Psoas muscle (tissue), 8 donors: ENCODE measurements at places on chromosomes 4 and X. TPM values are rescaled to one million over a fixed set of nuclear protein-coding genes. Genes with fewer than 3 reads are reported as not detected.
A peak's percentile ranks its signal among the peaks of the same experiment; 100 is the strongest.

Gene RELL1
- polyA plus RNA-seq, result 2.9 TPM

Gene CACNA1F
- polyA plus RNA-seq, result not detected

Gene MED14
- polyA plus RNA-seq, result 10.7 TPM

Gene RNF175
- polyA plus RNA-seq, result not detected

Gene HS6ST2
- polyA plus RNA-seq, result 0.48 TPM

Gene MAOA
- 67.8 TPM for polyA plus RNA-seq

DNA sequence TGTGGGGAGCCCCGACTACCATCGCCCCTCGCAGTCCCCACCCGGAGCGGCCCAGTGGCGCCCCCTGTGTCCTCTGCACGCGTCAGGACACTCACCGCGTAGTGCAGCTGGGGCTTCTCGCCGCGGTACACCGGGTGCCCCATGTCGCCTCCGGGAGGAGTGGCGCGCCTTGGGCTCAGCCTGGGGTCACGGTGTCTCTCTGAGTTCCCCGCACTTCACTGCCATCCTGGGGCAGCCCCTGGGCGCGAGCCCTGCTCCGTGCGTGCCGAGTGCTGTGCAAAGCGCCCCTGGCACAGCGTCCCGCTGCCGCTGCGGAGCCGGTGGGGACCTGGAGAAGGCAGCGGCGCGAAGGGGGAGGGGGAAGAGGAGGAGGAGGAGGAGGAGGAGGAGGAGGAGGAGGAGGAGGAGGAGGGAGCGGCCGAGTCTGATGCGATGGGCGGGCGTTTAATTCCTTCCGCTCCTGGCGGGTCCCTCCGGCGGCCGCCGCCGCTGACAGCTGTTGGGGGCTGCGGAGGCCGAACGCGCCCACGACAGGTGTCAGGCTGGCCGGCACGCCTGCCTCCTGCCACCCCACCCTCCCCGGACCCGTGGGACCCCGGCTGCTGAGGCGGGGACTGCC is 134.3 kb downstream of the AMELX start:
- peak overlapping the region; percentile 46 for H3K27ac ChIP-seq
- H3K36me3 ChIP-seq, result no peaks in the 10 kb centered on the region
- H3K4me1 ChIP-seq, result no peaks in the 10 kb centered on the region
- peaks cover 11% of the 10 kb centered on the region for H3K27me3 ChIP-seq
- peak; percentile 79 for DNase-seq

DNA sequence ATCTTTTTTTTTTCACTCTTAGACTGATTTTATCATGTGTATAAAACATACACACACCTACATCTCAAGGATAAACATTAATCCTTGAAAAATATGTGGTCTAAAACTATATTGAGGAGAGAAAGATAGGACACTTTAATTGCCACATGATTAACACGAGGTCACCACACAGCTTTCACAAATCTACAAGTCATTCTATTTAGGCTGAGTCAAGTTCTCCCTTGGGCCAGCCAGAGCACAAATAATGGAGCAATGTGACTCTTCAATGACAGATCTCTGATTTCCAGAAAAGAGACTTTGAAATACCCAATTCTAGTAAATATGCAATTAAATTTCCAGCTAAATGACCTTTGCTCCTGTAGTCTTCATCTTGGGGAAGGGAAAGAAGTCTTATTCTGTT is 12.9 kb upstream of the ADH4 start:
- H3K27ac ChIP-seq, result no peak overlapping the region
- no peaks in the 10 kb centered on the region for H3K36me3 ChIP-seq
- no peaks in the 10 kb centered on the region for H3K4me1 ChIP-seq
- no peaks in the 10 kb centered on the region for H3K27me3 ChIP-seq
- no peak for DNase-seq

GRCh38 chrX:13471269-13471668 is 98.1 kb upstream of the EGFL6 start:
- H3K4me1 ChIP-seq, result no peaks in the 10 kb centered on the region
- no peak for DNase-seq
- H3K27ac ChIP-seq, result no peak overlapping the region
- H3K4me3 ChIP-seq, result no peak overlapping the region
- no peaks in the 10 kb centered on the region for H3K36me3 ChIP-seq

GRCh38 chr4:2794486-2795299 is 1.8 kb downstream of the SH3BP2 start:
- peak overlapping the region; percentile 36 for H3K27ac ChIP-seq
- H3K36me3 ChIP-seq, result no peaks in the 10 kb centered on the region
- H3K4me1 ChIP-seq, result peaks cover 25% of the 10 kb centered on the region
- no peaks in the 10 kb centered on the region for H3K27me3 ChIP-seq

- H3K27me3 ChIP-seq, result no peaks in the 10 kb centered on the region
- no peak overlapping the region for H3K27ac ChIP-seq
- no peak for DNase-seq
- no peak overlapping the region for H3K4me3 ChIP-seq
These were observed 9.3 kb downstream of the FGFBP2 start for GRCh38 chr4:15953625-15954024.

- DNase-seq, result no peak
- no peaks in the 10 kb centered on the region for H3K4me1 ChIP-seq
- H3K27me3 ChIP-seq, result peaks cover 1% of the 10 kb centered on the region
- H3K4me3 ChIP-seq, result no peak overlapping the region
- no peaks in the 10 kb centered on the region for H3K36me3 ChIP-seq
- H3K27ac ChIP-seq, result no peak overlapping the region
These were observed 41.3 kb upstream of the CRMP1 start for GRCh38 chr4:5933996-5934831.

DNA sequence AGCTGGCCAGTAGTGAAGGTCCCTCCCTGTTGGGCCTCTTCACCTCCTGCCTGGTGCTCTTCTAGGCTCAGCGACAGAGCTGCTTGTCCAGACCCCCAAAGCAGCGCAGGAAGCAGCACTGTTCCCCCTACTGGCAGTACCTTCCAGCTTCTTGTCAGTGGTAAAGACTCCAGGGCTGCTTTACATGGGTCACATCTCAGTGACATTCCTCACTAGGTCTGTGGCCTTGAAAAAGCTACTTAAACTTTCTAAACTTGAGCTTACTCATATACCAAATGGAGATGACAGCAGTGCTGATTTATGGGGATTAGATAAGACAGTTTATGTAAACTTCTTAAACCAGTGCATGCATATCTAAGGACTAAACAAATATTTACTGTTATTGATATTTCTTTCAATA is 117.3 kb downstream of the FAT4 start:
- no peak overlapping the region for H3K27ac ChIP-seq
- no peak for DNase-seq
- no peak overlapping the region for H3K4me3 ChIP-seq
- no peaks in the 10 kb centered on the region for H3K4me1 ChIP-seq
- no peaks in the 10 kb centered on the region for H3K27me3 ChIP-seq

DNA sequence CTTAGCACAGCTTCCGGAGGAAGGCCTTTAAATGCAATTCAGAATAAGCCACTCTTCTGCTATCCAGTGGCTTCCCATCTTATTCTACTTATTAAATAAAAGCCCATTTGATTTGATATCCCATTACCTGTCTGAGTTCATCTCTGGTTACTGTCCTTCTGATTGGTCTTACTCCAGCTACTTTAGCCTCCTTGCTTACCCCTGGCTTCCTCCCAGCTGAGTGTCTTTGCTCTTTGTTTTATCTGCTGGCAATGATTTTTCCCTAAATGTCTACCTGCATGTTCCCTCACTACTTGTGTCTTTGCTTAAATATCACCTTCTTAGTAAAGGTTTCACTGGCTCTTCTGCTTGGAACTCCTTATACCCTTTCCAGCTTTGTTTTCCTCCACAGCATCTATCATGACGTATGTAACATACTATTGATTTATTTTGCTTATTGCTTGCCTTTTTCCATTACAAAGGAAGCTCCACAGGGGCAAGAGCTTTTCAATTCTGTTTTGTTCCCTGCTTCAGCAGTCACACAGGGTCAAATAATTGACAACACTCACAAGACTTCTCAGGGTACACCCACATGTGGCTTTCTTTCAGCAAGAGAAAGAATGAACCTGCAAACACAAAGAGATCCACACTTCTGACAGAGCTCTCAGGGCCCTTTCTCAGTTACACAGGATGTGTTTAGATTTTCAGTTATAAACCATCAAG is 63.8 kb downstream of the TBC1D19 start:
- no peak for DNase-seq
- H3K27ac ChIP-seq, result no peak overlapping the region
- H3K4me1 ChIP-seq, result no peaks in the 10 kb centered on the region
- H3K4me3 ChIP-seq, result no peak overlapping the region

DNA sequence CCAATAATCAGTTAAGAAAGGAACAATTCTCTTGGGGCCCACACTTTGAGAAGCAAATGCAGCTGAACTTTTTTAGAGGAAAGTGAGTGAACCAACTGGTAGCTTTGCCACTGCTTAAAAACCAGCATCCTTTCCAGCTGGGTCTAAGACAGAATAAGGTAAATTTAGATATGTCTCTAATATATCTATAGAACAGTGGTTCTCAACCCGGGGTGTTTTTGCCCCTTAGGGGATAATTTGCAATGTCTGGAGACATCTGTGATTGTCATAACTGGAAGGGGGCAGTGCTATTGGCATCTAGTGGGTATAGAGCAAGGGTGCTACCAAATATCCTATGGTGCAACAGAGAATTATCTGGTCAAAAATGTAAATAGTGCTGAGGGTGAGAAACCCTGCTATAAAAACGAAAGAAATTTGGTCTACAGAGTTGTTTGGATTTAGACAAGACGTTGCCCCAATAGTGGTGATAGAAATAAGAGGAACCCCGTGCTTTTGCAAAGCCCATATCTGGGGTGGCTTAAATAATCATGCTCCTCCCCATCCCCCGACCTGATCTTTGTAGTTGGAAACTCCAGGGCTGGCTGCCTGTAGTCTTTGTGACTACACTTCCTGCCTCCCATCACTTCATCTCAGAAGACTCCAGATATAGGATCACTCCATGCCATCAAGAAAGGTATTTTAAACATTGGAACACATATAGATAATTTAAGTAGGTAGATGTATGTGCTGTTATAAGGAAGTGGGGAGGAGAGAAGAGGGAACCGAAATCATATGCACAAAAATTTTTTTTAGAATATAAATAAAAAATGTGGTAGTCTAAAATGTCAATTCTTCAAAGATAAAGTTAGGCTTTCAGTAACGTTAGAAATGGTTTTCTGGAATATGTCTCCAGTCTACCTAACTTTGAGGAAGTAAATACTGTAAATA is at the start of gene TLR7:
Gene TLR7 (plus strand): TSS at position 622 of the 927 bp plus-strand sequence. CDS start 507 bp downstream, outside the sequence.
- H3K4me3 ChIP-seq, result no peak within 1 kb of the TSS
- H3K4me1 ChIP-seq, result no peaks in the 10 kb centered on the region
- H3K27ac ChIP-seq, result no peak within 1 kb of the TSS
- no peak for DNase-seq
- H3K27me3 ChIP-seq, result no peaks in the 10 kb centered on the region

- no peaks in the 10 kb centered on the region for H3K4me1 ChIP-seq
- peak within 1 kb of the TSS; percentile 68 for H3K4me3 ChIP-seq
- H3K27ac ChIP-seq, result peak within 1 kb of the TSS; percentile 67
- no peaks in the 10 kb centered on the region for H3K36me3 ChIP-seq
These were observed at the start of gene ENPEP for GRCh38 chr4:110475881-110476818. Gene ENPEP (plus strand): TSS chr4:110476155. CDS start chr4:110476415, 260 bp downstream.

DNA sequence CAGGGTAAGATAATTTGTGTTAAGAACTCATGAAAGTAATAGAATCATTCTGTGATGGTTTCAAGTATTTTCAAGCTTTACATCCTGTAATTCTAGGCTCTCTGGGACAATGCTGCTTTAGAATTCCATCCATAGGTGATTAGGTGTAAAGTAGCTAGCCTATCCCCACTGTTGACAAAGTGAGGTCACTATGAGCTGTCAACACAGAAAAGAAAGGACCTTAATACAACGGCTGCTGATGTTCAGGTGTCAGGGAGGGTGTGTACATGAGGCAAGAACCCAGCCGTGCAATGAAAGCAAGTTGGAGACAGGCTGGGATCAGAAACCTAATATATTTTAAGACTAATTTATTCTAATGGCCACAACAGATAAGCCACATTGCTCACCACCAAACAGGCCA is 36.8 kb upstream of the SH3RF1 start:
- peaks cover 11% of the 10 kb centered on the region for H3K4me1 ChIP-seq
- no peak for DNase-seq
- no peaks in the 10 kb centered on the region for H3K36me3 ChIP-seq

DNA sequence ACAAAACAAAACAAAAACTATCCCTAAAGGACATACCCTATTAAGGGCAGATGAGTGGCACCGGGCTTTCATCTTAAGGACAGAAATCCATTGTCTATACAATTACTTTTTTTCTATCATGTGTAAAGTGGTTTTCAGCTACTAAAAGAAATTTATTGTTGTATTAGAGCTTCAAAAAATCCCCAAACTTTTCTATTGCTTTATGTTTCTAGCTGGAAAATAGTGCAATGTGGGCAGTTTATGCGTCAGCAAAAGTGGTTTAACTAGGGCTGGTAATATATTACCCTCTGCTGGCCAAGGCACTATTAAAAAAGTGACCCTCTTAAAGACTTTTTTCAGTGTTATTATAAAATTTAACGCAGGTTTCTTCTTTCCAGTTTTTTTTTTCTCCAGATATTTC is 15.5 kb upstream of the GPR82 start:
- H3K36me3 ChIP-seq, result no peaks in the 10 kb centered on the region
- H3K27me3 ChIP-seq, result peaks cover 8% of the 10 kb centered on the region
- H3K4me1 ChIP-seq, result no peaks in the 10 kb centered on the region
- no peak for DNase-seq

DNA sequence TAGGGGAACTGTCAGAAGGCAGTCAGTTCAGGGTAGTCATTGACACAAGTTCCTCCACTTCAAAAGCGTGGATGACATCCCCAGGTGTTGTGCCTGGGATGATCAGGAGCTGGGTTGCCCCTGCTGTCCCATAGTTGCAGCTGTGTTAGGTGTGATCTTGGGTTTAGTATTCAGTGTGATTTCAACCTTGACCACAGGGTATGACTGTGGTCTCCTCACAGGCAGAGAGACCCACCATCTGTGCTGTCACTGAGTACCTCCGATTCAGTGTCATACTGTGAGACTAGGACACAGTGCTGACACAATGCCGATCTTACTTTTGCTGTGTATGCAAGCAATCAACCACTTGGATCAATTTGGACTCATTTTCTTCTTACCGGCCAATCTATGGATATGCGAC is 25.2 kb downstream of the FOXR2 start:
- H3K27ac ChIP-seq, result no peak overlapping the region
- H3K4me1 ChIP-seq, result no peaks in the 10 kb centered on the region
- no peaks in the 10 kb centered on the region for H3K36me3 ChIP-seq

DNA sequence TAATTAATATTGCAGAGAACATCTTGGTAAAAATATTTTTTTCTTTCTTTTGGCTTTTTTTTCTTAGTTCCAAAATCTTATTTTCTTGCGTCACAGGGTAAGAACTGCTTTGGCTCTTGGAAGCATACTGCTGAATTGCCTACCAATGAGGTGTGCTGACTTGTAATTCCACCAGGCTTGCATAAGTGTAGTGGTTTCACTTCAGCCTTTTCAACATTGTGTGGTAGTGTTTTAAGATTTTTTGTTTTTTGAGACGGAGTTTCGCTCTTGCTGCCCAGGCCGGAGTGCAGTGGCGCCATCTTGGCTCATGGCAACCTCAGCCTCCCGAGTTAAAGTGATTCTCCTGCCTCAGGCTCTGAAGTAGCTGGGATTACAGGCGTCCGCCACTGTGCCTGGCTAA is 42.4 kb downstream of the N4BP2 start:
- no peak for DNase-seq
- H3K27me3 ChIP-seq, result no peaks in the 10 kb centered on the region
- H3K27ac ChIP-seq, result no peak overlapping the region
- no peak overlapping the region for H3K4me3 ChIP-seq
